ENCODE measurements at places on chromosomes 13 and 19.

- no peak for DNase-seq
Observed at GRCh38 chr13:110409581-110409992, 102.5 kb downstream of the COL4A2 start.

DNA sequence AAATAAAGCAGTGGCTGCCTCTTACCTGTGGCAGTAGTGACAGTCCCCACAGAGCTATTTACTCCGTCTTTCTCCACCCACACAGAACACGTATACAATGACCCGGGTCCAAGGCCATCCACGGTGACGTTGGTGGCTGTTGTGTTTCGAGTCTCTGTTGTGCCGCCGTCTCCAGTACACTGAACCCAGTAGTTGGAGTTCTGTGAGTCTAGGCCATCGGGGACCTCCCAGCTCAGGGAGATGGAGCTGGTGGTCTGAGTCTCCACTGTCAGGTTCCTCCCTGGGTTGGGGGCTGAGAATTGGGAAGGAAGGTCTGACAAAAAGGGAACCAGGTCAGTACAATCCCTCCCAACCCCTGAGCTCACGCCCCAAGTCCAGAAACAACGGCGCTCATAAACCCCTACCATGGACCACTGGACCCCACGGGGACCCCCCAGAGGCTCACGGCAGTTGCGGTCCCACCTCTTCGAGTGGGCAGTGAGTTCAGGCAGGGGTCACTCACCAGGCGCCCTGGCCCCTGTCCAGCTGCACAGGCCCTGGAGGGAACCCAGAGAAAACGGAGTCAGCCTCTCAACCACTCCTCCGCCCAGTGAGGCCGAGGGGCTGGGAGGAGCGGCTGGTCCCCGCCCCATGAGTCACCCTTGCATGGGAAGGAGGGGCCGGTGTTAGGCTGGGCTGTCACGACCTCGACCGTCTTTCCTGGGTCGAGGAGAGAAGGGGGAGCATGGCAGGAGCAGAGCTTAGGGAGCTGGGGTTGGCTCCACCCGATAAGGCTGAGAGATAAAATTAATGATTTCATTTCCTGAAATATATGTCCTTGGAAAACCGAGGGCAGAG is 2.4 kb downstream of the PTPRH start:
- DNase-seq = peak; percentile 100

DNA sequence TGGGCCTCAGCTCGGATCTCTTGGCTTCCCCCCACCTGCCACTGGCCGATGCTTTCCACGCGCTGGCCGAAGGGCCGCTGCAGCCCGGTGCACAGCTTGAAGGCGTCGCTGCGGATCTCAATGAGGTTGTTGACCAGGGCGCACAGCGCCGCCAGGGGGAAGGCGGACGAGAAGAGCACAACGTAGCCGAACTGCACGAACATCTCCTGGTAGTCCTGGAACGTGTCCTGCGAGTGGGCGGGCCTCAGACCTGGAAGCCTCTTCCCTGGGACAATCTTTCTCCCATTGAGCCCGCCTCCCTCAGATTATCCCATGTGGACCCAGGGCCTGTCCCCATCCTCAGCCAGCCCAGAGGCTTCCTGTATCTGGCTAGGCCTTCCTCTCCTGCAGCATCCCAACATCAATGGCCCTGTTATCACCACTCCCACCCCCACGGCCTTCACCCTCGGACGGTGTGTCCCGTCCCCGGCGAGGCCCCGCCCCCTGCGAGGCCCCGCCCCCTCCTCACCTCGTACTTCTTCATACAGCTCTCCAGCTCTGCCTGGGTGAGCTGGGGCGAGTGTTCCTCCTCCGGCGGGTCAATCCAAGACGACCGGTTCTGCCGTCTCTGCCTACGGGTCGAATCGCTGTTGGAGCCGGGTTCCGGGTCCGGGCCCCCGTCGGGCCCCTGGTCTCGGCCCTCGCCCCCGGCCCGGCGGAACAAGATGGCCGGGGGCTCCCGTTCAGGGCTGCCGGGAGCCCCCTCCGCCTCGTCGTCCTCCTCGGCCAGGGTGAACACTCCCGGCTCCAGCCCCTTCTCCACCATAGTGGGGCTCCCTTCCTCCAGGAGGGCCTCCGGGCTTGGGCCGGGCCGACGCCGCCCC is 6.8 kb downstream of the ANO8 start:
- no peak for DNase-seq

- DNase-seq = no peak
Observed at GRCh38 chr19:33297401-33298145, 4.8 kb downstream of the CEBPA start.

GRCh38 chr13:42396901-42397655 is 125.1 kb downstream of the AKAP11 start:
- DNase-seq = no peak

GRCh38 chr13:50993934-50994333 is 84.3 kb downstream of the RNASEH2B start:
- DNase-seq = no peak

DNA sequence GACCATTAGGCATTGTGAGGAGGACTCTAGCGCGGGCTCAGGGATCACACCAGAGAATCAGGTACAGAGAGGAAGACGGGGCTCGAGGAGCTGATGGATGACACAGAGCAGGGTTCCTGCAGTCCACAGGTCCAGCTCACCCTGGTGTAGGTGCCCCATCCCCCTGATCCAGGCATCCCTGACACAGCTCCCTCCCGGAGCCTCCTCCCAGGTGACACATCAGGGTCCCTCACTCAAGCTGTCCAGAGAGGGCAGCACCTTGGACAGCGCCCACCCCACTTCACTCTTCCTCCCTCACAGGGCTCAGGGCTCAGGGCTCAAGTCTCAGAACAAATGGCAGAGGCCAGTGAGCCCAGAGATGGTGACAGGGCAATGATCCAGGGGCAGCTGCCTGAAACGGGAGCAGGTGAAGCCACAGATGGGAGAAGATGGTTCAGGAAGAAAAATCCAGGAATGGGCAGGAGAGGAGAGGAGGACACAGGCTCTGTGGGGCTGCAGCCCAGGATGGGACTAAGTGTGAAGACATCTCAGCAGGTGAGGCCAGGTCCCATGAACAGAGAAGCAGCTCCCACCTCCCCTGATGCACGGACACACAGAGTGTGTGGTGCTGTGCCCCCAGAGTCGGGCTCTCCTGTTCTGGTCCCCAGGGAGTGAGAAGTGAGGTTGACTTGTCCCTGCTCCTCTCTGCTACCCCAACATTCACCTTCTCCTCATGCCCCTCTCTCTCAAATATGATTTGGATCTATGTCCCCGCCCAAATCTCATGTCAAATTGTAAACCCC is 2.8 kb upstream of the CEACAM5 start:
- peak; percentile 58 for DNase-seq

DNA sequence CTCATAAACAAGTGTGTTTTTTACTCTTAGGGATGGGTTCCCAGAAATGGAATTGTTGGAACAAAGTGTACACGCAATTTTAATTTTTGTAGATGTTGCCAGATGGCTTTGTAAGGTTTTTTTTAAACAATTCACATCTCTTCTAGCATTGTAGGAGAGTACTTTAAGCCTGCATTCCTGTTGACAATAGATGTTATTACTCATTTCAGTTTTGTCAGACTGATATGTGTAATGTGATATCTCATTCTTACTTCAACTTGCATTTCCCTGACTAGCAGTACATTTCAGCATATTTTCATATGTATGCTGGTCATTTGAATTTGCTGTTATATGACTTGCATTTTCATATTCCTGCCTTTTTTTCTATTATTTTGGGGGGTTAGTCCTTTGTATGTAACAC is 186.6 kb upstream of the SLITRK6 start:
- DNase-seq = no peak

DNA sequence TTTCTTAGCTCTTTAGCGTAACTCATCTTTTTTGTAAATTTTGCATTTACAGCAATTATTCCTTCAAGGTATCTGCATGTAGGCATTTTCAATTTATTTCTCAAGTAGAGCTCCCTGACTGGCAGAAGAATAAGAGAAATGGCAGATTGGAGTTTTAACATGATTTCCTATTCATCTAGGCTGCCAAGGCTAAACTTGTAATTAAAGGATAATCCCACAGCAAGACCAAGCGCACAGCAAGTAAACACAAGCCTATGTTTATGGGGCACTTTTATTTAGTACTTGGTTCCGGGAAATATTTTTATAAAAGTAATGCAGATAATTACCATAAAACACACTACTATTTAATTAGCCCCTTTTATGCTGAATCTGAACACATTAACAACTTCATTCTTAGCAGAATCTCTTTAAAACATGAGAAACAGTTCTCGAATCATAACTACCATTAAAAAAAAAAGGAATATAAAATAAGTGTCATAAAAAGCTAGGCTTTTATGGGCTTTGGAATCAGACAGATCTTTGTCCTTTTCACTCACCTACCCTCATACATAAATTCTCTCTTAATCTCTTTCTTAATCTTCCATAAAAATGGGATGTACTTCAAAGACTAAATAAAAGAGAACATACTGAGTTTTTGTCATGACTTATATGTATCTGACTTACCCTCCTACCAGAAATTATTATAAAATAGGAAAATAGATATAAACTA is 961.6 kb upstream of the MIR17HG start:
- no peak for DNase-seq

- no peak for DNase-seq
Observed at GRCh38 chr19:54105796-54106195, 3.1 kb downstream of the NDUFA3 start.

- DNase-seq = no peak
Observed at GRCh38 chr13:55345224-55345623, 1795.5 kb upstream of the PRR20A start.

- no peak for DNase-seq
Observed at GRCh38 chr13:72963762-72964161, 95.0 kb upstream of the KLF5 start.

- DNase-seq = no peak
Observed at GRCh38 chr19:9862938-9863337, 27.8 kb downstream of the PIN1 start.
